ENCODE measurements at places on chromosomes 3 and 15.

DNA sequence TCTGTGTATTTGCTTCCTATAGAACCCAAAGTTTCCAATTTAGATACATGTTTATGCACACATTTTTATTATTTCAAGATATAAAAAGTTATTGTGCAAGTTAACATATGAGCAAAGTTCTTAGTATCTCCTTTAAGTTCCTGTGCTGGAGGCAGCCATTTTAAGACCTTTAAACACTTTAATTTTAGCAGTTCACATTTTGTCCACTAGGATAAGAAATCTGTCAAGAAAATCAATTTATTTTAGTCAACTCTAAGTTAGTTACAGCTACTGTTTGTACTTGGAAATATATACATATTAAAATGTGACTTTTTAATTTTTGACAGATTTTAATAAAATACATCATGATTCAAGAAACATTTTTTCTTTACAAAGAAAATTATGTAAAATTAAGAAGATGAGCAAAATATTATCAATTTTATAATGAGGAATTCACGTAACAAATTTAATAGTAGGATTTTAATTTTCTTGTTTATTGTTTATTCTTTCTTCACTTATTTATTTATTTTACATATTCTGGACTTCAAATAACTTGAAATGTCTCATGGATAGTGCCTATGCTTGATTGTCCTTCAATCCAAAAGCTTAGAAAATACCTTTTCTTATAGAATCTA is 402.6 kb upstream of the GBE1 start:
- DNase-seq = peak; percentile 3

GRCh38 chr3:133812872-133813271 is 7.3 kb downstream of the SRPRB start:
- DNase-seq = peak; percentile 25

DNA sequence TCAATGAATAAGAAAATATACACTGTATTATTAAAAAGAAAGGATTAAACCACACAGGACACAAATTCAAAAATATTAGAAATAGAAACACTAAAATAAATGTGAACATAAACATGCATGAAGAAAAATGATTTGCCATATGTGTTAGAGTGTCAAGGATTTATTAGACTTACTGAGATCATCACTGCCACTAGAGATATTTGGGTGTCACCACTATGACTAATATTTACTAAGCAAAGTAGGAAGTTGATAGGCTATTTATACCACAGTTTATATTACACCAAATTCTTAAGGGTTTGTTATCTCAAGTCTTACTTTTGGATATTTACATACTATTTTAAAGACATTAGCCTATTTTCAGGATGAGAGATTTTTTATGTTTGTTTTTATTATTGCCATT is 575.0 kb upstream of the SGO1 start:
- no peak for DNase-seq

DNA sequence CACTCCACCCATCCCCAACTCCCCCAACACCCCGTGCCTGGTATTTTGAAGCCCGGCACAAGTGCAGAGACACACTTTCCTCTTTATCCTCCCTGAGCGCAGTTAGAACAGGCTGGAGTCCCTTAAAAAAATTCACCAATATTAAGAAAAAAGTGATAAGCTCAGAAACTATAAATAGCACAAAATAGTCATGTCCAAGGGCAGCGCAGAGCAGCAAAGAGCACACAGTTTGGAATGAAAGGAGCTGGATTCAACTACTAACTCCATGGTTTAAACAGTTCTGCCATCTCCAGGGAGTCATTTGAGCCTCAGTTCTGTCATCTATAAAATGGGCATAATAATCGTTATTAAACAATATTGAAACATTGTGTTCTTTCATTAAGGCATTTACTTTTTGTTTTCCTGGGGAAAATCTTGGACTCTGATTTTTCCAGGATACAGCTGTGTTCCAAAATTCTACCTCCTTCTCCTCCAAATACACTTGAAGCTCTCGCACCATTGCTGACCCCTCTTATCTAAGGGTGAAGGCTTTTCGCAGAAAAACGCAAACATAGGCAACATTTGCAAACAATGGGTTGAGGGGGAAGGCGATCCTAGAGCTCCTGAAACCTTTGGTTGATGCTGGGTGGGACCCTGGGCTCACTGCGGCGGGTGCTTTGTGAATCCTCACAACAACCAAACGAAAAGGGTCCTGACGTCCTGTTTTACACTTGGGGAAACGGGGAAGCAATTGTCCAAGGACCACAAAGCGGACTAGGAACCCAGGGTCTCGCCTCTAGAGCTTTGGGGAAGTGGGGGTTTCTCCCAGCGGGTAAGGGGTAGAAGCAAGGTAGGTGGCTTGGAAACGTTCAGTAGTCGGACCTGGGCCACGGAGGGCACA is 41.8 kb downstream of the EPHB3 start:
- no peak for DNase-seq

GRCh38 chr15:49918121-49918520 is 200.9 kb downstream of the ATP8B4 start:
- DNase-seq = peak; percentile 72

DNA sequence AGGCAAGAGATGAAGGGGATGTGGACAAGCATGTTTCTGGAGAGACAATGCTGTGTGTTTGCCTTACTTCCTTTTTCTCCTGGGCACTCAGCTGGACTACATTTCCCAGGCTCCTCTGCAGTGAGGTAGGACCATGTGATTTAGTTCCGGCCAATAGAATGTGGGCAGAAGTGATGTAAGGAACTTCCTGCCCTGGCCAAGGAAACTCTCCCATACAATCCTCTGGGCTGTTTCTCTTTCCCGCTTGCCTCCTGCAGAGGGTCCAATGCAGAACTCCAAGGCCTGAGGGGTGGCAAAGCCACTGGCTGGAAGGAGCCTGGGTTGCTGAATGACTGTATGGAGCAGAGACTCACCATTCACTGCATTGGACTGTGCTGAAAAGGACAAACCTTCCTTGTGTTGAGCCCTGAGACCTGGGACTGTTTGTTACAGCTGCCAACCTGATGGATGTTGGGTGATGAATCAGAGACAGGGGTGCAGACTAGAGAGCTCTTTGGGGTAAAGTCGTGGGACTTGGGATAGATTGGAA is 82.7 kb upstream of the SLC6A6 start:
- DNase-seq = peak; percentile 54

DNA sequence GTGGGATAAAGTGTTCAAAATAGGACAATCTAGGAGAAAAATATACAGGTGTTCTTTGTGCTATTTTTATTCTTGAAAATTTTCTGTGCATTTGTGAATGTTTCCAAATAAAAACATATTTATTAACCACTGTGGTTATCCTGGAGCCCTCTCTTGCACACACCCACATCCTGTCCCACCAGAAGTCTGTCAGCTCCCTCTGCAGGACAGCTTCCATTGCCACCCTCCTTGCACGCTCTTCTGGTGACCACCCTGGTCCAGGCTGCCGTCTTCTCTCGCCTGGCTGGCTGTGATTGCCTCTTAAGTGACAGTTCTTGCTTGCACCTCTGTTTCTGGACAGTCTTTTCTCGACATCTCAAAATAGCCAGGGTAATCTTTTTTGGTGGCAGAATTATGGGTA is 394.0 kb downstream of the LRTM1 start:
- DNase-seq = no peak

DNA sequence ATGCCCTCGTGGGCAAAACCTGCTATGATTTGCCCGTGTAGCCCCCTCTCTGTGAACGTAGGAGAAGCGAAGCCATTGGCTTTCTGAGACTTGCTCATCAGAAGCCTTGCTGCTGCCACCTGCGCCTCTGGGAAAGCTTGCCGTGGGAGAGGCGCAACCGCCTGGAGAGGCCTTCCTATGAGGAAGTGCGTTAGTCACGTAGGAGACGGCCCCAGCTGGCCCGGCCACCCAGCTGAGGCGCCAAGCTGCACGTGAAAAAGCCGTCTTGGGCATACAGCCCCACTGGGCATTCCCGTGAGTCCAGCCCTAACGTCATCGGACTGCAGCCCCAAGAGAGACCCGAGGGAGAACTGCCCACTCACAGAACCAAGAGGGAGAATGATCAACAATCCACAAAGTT is 49.1 kb upstream of the TJP1 start:
- DNase-seq = no peak

- no peak for DNase-seq
Observed at GRCh38 chr3:139607257-139608107, 67.9 kb upstream of the RBP1 start.

DNA sequence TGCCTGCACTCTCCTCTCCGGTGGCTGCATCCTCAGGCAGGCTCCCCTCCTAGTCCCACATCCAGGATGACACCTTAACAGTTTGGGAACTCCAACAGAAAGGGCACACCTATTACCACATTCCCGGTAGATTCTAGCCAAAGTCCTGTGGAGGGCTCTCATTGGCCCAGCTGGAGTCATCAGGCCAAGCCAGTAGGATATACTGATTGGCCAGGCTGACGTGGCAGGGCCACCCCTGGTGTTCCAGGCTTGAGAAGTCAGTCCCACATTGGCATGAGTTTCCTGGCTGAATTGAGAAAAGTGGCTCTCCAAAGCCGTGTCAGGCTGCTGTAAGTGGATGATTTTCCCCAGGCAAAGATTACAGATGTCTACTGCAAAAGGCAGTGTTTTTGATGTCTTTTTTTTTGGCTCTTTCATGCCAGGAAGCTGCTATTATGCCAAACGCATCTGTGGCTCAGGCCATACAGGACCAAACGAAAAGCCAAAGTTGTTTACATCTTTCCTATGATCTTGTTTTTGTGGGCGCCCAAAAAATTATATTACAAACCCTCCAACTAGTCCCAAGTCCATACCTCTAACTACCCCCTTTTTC is 6.6 kb upstream of the BLM start:
- DNase-seq = no peak

DNA sequence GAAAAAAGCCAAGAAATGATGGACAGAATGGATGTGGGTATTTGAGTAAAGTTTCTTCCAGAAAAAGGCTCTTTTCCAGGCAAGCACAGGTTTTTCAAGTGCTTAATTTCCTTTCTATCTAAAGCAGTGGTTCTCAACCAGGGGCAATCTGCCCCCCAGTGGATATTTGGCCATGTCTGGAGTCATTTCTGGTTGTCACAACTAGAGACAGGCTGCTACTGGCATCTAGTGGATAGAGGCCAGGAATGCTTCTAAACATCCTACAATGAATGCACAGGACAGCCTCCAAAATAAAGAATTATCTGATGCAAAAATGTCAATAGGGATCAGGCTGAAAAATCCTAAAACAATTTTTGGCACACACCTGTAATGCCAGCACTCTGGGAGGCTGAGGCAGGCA is 23.9 kb downstream of the SEC22C start:
- DNase-seq = no peak

- DNase-seq = no peak
Observed at GRCh38 chr3:102360183-102360860, 74.5 kb upstream of the ZPLD1 start.

- DNase-seq = no peak
Observed at GRCh38 chr3:118537454-118537853, 497.2 kb downstream of the IGSF11 start.

DNA sequence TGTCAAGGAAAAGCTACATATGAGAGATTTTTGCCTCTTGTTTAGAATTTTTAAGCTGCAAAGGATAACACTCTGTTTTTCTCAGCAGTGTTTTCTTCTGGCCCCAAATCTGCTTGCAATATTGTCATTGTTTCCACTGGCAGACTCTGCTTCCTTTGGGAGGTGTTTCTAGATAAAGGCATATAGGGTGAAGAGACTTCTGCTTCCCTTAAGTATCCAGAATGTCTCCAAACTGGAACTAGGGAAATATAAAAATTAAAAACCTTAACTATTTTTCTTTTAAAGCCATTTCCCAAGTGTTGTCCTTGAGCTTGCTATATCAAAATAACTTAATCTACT is 225.8 kb downstream of the CGGBP1 start:
- DNase-seq = no peak

DNA sequence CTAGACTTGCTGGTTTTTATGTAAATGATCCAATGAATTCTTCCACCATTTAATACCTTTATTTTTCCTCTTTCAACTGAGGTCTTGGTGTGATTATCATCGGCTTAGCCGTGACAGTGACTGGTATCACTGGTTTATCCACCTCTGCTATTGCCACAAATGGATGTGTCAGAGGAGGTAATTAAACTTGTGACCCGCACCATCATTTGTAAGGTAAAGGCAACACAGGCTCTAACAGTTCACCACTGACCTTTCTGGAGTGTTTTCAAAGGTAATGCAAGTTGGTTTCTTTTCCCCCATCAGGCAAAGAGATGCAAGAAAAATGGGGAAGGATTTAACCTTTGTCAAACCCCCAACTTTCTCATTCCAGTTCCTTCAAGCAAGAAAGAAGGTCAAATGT is 19.7 kb downstream of the SLC12A1 start:
- no peak for DNase-seq

DNA sequence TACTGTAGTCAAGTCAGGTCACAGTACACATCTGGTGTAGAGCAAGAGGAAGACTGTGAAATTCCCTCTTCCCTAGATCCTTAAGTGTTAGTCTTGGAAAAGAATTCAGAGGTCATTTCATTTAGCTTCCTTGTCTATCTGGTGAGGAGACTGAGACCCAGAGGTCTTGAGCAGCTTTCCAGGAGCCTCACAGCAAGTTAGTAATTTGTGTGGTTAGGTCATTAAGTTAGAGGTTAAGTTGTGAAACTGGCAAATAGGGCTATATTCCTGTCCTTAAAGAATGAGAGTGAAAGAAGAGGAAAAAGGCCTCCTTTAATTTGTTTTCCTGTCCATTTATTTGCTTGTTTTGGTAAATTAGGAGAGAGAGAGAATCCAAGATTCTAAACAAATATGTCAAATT is 9.0 kb downstream of the PODXL2 start:
- no peak for DNase-seq

GRCh38 chr3:12766541-12766940 is 7.5 kb upstream of the TMEM40 start:
- DNase-seq = no peak

- DNase-seq = no peak
Observed at GRCh38 chr3:58370407-58370806, 37.7 kb downstream of the PXK start.

GRCh38 chr15:101505610-101506337 is 16.3 kb upstream of the PCSK6 start:
- DNase-seq = no peak

- DNase-seq = no peak
Observed at GRCh38 chr3:56693750-56694149, 10.7 kb upstream of the TASOR start.

DNA sequence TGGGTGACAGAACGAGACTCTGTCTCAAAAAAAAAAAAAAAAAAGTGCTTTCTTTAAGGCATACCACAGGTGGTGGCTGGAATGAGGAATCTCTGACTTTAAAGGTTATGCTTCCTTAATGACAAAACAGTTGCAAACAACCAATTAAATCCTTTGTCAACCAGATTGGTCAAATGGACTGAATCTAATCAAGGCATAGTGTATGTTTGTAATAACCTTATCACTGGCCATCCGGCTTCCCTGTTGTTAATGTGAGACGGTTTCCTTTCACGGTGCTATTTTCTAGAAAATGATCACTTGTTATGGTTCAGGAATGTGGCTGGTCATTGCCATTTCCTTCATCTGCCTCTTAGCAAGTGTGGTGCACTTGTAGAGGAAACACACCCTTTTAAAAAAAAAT is 75.9 kb downstream of the FLNB start:
- no peak for DNase-seq
